T-helper 2 cell treated with Interferon-gamma antibody and Interleukin-4, amounts not matched to agents 100 ng/mL and 5 ng/mL, for 36 hours (primary cell): ENCODE measurements at places on chromosomes 1 and 21. TPM values are rescaled to one million over a fixed set of nuclear protein-coding genes. Genes with fewer than 3 reads are reported as not detected.

The B3GALT2 gene
- 0.50 and 0.80 TPM in 2 replicates for total RNA-seq

The ANKRD65 gene
- total RNA-seq = not detected in 2 replicates

The CFHR1 gene
- total RNA-seq = not detected in 2 replicates

The FBXO2 gene
- total RNA-seq = 0.41 and 0.59 TPM in 2 replicates

The TRPM2 gene
- 17.8 and 20.6 TPM in 2 replicates for total RNA-seq
